Right forelimb (tissue), 1 donor: ENCODE measurements at places on chromosomes 11 and 22.

GRCh38 chr22:40583053-40583741 lies 53.3 kb downstream of the MRTFA start:
- DNase-seq = no peak

GRCh38 chr11:113884361-113884836 lies 9.0 kb upstream of the USP28 start:
- no peak for DNase-seq

DNA sequence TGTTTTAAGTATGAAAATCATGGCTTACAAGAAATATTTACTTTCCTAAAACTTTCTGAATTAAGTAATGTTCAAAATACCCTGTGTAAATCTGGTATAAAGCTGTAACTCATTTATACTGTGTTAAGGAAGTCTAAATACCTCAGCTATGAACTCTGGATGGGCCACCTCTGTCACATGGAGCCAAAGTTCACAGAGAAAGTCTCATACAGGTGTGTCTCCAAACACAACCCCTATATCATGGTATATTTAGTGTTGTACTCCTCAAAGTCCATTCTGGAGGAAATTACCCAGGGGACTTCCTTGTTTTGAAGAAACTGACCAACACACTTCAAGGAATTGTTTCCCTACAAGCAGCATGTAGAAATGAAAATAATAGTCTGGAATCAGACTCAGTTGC lies 909.2 kb upstream of the TENM4 start:
- no peak for DNase-seq

GRCh38 chr11:90701716-90702115 lies 478.9 kb upstream of the CHORDC1 start:
- no peak for DNase-seq

DNA sequence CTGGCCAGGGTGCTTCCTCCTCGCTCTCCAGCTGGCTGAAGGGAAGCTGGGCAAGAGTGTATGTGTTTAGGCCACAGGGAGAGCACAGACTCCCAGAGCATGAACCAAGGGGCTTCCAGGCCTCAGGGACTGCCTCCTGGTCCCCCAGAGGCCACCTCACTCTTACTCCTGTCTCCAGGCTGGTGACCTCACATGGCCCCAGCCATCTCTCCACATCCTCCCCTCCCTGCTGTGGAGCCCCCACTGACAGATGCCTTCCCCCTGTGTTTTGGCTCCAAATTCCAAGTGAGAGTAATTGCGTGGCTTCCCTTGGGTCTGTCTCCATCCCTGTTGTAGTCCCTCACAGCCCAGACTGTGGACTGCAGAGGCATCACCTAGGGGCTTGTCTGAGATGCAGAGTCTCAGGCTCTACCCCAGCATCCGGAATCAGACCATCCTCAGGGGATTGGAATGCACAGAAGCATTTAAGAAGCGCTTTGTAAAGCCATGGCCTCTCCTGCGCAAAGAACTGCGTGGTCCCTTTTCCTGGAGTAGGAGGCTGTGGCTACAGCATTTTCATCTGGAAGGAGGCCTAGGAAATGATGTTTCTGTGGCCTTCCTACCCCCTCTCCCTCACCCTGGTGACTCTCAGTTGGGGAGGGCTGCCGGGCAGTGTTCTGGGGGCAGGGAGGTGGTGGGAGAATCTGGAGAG lies 91.1 kb downstream of the ATXN10 start:
- DNase-seq = no peak

- no peak for DNase-seq
These were observed 8.8 kb downstream of the RIN1 start for GRCh38 chr11:66327171-66328030.

DNA sequence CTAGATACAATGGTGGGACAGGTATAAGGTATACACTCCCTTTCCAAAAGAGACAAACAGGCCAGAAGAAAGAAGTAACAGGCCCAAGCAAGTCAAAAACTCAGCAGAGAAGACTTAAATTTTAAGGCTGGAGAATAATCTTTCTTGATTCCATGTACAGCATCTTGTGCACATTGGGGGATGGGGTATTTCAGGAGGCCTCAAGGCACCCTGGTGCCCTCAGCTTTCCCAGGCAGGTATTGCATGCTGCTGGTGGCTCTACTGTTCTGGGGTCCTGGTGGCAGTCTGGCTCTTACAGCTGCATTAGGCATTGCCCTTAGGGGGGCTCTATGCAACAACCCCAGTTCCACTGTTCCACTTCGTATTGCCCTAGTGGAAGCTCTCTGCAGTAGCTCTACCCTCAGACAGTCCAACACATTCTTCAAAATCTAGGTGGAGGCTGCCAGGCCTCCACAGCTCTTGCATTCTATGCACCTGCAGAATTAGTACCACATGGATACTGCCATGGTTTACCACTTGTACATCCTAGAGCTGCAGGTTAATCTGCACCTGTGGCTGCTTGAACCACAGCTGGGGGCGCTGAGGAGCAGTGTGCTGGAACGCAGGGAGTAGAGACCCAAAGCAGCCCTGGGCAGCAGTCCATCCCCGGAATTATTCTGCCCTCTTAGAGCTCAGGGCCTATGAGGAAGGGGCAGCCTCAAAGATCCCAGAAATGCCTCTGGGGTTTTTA lies 4.2 kb upstream of the CTSC start:
- no peak for DNase-seq

DNA sequence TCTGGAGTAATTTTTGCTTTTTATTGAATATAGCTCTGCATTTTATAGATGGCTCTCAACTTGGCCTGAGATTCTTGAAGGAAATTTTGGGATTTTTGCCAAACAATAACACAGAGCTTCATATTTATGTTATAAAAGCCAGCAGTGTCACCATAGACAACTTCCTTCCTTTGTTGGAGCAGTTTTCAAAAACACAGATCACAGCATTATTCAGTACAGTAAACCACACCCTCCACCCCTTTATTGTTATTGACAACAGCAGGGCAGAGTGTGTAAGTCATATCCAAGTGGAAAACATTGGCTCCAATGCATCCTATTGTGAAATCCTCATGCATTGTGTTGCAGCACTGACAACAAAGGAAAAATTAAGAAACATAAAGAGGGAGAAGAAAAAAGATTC lies 62.6 kb upstream of the PRSS23 start:
- no peak for DNase-seq

DNA sequence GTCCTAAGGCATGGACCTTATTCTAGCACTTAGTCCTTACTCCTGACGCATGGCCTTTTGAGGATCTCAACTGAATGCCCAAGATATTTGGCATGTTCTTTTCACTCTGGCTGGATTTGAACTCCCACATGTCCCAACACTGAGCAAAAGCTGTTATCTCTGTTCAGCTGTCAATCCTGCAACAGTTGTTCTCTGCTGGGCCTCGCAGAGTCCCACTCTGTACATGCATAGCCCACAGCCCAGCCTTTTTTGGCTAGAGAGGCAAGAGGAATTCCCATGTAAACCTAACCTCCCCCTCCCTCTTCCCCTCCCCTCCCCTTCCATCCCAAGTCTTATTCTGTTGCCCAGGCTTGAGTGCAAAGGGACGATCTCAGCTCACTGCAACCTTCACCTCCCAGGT lies 21.8 kb upstream of the DRG1 start:
- DNase-seq = no peak

DNA sequence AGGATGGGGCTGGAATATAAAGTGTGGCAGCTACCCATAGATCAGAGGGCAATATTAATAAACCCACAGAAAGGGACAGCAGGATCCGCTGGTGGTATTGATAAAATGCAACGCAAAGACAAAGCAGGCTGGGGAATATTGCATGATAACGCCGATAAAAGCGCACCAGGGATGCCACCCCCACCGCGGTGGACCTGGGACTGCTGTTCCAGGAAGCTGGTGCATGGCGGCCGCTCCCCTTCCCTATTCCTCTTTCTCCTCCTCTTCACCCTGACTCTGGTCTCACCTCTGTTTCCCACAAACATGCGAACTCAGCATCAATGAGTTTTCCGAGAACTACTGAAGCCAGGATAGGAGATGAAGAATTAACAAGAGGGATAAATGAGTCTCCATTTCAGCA lies 20.2 kb downstream of the SPATA19 start:
- no peak for DNase-seq

DNA sequence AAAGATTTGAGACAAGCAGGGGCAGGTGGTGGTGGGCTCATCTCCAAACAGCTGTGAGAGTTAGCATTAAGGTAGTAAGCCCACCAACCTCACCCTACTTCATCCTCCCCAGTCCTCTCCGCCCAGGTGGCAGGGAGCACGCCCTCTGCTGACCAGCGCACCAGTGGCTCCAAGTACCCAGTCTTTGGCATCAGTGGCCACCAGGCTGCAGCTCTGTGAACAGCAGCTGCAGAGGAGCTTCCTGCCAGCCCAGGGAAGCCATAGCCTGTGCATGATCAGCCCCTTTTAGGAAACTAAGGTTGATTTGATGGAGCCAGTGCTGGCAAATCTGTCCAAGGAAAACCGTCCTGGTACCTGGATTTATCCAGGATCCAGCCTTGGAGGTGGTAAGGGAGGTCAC lies 21.7 kb downstream of the CAVIN3 start:
- DNase-seq = no peak

GRCh38 chr11:93166862-93167261 lies 30.9 kb downstream of the SLC36A4 start:
- no peak for DNase-seq

GRCh38 chr11:94801866-94802460 lies 33.8 kb downstream of the AMOTL1 start:
- DNase-seq = no peak

- DNase-seq = no peak
These were observed 161.1 kb upstream of the CADM1 start for GRCh38 chr11:115665175-115665821.

- DNase-seq = no peak
These were observed 13.2 kb upstream of the USP18 start for GRCh38 chr22:18136563-18137320.

DNA sequence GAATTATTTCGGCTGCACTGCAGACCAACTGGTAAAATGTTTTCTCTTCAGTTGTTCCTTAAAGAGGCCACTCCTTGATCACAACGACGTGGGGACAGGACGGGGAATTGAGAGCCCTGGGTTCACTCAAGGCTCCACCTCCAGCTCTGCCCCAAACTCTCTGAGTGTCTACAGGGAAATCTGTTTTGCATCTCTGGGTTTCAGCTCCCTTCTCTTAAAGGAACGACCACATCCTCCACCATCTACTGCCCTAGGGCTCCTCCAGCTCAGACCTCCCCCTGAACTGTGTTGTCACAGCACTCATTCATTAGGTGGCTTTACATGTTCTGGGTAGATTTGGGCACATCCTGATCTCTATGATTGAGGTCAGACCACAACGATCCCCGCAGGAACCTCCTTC lies 5.1 kb upstream of the PPFIA1 start:
- no peak for DNase-seq

DNA sequence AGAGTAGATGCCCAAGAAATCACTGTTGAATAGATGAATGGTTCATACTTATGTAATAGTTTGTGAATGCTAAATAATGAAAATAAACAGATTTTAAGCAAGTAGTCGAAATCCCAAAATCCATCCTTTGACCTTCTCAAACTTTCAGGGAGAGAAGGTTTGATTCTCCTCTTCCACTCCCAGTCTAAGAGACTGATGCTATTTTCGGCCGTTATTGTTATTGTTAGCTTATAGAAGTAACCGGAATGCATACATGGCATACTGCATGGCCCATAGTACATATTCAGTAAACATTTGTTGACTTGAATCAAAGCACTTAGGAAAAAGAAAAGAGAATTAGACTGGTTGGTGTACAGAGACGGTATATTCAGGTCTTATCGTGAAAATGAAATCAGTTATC lies 76.6 kb downstream of the NAV2 start:
- no peak for DNase-seq

GRCh38 chr11:128058580-128059208 lies 528.7 kb downstream of the ETS1 start:
- DNase-seq = no peak

- no peak for DNase-seq
These were observed 1.5 kb upstream of the GSC2 start for GRCh38 chr22:19151329-19152191.

- no peak for DNase-seq
These were observed 18.1 kb downstream of the POLA2 start for GRCh38 chr11:65279741-65280440.

DNA sequence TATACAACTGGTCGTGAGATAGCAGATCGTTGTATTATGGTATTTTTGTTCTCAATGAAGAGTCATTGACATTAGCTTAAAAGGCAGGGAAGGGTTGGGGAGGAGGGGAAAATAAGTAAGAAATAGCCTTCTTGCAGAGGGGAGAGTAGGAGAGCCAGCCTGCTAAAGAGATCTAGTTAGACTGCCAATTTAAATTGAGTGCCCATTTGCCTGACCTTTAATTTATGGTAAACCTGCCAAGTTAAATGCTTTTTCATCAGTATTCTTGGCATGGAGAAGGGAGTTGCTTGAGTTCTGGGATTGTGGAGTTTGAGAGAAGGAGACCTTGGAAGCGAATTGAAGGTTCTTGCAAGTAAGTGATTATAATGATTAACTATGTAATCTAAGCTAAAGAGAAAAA lies 89.0 kb downstream of the FAM83F start:
- DNase-seq = no peak
